AG04450 (cell line): ENCODE measurements at places on chromosomes 1 and 21. TPM values are rescaled to one million over a fixed set of nuclear protein-coding genes. Genes with fewer than 3 reads are reported as not detected.

Gene NTNG1
- 0.32 and 0.40 TPM in 2 replicates for polyA plus RNA-seq

Gene AK2
- 129 TPM in 2 replicates for polyA plus RNA-seq

Gene C1orf87
- not detected in 2 replicates for polyA plus RNA-seq

Gene PIK3R3
- 11.3 and 14.5 TPM in 2 replicates for polyA plus RNA-seq

Gene GPR25
- not detected in 2 replicates for polyA plus RNA-seq

Gene ZNF695
- polyA plus RNA-seq, result 1.0 and 1.2 TPM in 2 replicates

Gene FTCD
- polyA plus RNA-seq, result not detected in 2 replicates
